ENCODE measurements at places on chromosomes 16 and 17.
A peak's percentile ranks its signal among the peaks of the same experiment; 100 is the strongest.

DNA sequence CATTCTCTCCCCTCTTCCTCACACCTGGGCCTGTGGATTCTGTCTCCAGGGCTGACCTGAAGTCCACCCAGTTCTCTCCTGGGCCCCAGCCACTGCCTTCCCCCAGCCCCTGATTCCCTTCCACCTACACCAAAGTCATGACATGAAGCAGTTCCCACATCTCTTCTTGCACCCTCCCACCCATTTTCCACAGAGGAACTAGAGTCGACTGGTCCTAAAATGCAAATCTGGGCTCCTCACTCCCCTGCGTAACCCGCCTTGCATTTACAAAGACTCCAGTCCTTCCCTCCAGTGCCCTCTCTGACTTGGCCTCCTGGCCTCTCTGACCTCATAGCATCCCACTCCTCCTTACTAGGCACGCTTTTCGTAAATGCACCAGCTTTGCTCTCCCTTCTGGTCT lies 14.8 kb downstream of the COX6A2 start:
- no peak for DNase-seq

GRCh38 chr17:74211912-74212208 lies 1.5 kb upstream of the TTYH2 start:
- no peak for DNase-seq

GRCh38 chr16:69112285-69113129 lies 7.1 kb downstream of the HAS3 start:
- no peak for DNase-seq

DNA sequence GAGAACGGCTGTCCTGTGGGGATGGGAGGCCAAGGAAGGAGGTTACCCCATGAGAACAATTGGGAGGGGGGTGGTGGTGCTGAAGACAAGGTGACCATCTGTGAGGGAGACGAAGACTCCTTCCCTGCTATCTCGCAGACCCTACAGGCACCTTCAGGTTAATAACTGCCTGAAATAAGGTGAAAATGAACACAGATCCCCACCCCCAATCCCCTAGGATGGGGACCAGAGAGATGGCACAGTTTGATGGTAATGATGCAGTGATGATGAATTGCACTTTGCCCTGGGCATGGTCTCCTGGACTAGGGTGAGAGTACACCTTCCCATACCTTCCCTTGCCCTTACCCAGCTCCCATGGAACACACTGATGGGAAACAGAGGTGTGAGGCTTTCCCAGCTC lies 1.4 kb upstream of the NAE1 start:
- no peak for DNase-seq

- peak; percentile 63 for DNase-seq
Measured at GRCh38 chr16:72985148-72985941, 62.6 kb downstream of the ZFHX3 start.

- no peak for DNase-seq
Measured at GRCh38 chr16:54977211-54977610, 46.5 kb downstream of the IRX5 start.

DNA sequence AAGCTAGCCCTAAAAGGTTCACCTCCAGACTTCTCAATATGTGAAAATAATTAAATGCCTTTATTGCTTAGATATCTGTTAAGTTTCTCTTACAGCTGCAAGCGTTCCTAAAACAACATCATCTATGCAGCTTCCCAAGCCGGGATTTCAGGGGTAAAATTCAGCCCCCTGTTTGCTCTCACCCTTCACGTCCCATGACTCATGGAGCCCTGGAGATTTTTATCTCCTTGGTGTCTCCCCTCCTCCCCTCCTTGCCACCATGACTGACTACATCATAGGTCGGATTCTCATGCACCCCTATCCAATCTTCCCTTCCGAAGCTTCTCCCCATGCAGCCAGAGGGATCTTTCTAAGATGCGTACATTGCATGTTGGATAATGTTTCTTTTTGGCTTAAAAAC lies 21.0 kb upstream of the CACNG4 start:
- no peak for DNase-seq

- no peak for DNase-seq
Measured at GRCh38 chr17:79672496-79672895, 58.2 kb upstream of the ENPP7 start.

DNA sequence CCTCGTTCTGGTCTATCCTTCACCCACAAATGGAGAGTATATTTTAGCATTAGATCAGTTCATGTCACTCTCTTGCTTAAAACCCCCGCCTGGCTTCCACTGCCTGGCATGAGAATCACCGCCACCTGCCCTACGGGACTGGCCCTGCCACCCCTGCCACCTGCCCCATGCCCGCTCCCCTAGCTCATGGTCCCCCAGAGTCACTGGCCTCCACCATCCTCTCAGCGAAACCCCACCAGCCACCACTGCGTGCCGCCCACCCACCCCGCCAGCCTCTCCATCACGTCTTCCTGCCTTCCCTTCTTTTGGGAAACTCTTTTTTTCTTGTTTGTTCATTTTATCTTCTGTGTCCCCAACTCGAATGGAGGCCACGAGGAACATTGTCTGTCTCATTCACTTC lies 982 bp upstream of the ENPP7 start:
- DNase-seq: no peak

DNA sequence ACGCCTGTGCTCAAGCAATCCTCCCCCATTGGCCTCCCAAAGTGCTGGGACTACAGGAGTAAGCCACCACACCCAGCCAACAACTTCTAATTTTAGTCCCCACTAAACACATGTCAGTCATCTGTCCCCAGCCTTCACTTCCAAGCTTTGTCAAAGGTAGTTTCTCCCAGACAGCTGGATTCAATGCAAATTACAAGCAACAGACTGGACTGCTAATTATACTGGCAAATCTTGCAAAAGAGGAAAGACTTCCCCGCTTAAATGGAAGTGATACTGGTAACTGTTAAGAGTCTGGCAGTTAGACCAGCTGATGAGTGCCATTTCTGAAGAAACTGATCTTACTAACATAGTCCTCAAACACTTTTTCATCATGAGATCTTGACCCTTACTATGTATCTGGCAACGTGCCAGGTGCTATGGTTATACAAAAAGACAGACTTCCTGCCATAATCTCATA lies 8.2 kb upstream of the GGA2 start:
- no peak for DNase-seq

DNA sequence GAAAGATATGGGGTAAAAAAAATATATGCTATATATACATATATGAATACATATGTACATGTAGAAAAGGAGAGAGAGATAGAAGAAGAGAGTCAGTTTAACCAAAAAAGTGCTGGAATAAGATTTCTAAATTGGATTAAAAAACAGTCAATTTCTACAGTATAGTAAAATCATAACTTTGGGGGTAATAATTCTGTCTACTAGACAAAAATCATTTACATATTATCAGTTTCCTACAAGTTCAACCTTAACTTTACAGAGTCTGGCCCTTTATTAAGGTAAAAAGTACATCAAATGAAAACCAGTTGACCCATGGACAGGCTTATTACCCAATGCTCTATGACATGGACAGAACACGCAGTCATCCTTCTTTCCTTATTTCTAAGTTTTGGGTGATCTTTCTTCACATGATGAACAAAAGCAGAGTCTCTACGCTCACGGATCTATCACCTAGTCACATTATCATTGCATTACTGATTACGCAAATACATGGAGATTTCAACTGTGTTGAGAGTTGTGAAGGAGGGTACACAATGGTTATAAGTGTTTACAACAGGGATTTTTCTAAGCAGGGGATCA lies 63.9 kb upstream of the SMIM36 start:
- DNase-seq: no peak

DNA sequence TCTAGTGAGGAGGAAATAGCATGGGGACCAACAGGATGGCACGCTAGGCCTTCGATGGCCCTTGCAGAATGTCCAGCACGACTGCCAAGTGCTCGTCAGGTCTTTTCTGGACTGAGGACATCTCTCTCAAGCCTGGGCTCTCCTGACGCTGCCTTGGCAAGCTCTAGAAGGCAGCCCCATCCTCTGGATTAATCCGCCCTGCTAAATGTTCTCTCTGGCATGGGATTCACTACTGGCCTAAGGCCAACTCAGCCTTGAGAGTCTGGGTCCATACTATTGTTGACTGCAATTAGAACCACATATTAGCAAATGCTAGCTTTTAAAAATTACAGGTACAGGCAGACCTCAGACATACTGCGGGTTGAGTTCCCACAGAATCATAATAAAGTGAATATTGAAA lies 2.5 kb upstream of the CEP295NL start:
- DNase-seq: no peak

GRCh38 chr17:35774499-35774898 lies 13.8 kb downstream of the C17orf50 start:
- no peak for DNase-seq

GRCh38 chr16:75590920-75591843 lies 25.0 kb downstream of the GABARAPL2 start:
- DNase-seq: peak; percentile 54

GRCh38 chr17:29589524-29590410 lies at the start of gene GIT1:
Gene GIT1, minus strand, starts transcription at chr17:29589648. Its CDS starts 270 bp downstream, at chr17:29589378.
- DNase-seq: no peak

- DNase-seq: peak; percentile 7
Measured at GRCh38 chr16:4200000-4200780, 41.7 kb downstream of the SRL start.

DNA sequence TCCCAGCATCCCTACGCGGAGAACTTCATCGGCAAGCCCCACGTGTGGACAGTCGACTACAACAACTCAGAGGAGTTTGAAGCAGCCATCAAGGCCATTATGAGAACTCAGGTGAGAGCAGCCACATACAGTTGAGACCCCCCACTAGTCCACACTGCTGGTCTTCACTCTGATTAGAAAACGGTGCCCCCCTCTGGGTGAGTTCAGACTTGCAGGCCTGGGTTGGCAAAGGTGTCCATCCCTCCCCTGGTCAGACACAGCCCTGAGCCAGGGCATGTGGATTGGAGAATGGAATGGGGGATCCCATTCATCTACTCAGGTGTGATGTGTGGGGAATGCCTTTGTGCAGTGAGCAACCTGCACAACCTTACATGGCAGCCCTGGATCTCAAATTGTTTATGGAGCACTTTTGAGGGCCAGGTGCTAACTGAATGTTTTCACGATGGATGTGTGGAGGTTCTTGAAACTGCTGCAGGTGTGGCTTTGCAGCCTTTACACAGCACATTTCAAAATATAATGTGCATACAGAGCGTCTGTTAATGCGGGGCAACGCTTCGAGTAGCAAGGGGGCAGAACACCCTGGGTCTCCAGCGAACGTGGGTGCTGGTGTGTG lies 72.6 kb downstream of the MGAT5B start:
- DNase-seq: no peak

DNA sequence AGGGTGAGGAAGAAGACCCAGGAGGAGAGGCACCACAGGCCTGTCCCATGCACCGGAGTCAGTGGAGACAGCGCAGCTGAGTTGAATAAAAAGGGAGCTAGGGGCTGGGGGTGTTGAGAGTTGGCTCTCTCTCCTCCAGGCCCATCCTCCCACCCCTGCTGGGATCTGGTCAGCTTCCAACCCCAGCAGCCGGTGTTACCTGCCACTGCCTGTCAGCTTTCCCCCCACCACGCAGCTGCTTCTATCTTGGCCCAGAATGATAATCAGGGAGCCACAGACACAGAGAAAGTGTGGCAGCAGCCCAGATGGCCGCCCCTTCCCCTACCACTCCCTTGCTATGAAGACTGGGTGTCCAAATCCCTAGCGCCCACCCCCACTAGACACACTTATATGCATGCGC lies 120.6 kb upstream of the RPL38 start:
- no peak for DNase-seq

DNA sequence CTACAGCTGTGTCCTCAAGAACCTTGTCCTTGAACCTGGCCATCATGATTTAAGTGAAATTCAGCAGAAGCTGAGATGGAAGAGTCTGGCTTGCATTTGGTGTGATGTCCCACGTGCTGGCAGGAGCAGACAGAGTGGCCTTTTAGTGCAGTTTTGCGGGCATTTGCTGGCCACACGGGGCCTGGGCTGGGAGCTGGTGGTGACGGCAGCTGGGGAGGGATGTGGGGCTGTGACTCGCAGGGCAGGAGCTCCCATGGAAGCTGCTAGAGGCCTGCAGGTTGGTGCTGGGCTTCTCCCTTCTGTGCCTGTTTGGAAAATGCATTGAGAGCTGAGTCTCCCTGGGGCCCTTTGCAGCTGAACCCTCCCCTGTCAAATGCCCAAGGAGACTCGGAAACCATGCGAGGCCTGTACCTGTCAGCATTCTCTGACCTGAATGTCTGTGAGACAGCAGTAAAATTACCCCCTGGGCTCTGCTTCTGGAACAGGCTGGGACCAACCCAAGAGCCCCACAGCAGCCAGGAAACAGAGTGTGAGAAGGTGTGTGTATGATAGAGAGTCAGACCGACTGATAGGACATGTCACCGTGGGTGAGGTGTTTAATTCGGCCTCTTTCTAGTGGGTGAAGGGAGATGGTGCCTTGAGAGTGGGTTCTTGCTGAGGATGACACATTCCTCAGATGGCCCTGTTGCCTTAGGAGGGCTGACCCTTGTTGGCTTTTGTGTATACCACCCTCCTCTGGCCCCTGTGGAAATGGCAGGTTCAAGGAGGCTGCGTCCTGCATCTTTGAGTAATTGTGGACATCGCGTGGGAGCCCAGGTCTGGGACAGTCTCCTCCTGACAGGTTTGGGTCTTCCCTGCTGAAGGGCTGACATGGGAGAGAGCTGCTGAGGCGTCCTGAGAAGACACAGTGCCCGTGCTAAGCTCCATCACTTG lies 145.5 kb downstream of the MSI2 start:
- DNase-seq: no peak

- DNase-seq: no peak
Measured at GRCh38 chr17:37133136-37133535, 184.4 kb downstream of the AATF start.

DNA sequence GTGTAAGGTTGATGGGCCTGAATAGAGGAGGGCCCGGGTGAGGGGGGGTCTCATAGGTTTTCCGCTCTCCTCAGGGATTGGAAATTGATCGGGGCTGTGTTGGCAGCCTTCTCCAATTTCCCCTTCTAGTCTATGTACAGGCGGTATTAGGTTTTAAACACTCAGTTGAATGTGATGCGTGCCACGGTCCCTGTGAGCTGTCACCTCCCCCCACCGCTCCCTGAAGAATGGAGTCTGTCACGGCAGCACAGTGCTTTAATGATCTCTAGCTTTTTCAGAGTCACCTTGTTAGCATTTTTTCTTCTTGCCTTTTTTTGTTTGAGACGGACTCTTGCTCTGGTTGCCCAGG lies 800 bp downstream of the COX4I1 start:
- no peak for DNase-seq

DNA sequence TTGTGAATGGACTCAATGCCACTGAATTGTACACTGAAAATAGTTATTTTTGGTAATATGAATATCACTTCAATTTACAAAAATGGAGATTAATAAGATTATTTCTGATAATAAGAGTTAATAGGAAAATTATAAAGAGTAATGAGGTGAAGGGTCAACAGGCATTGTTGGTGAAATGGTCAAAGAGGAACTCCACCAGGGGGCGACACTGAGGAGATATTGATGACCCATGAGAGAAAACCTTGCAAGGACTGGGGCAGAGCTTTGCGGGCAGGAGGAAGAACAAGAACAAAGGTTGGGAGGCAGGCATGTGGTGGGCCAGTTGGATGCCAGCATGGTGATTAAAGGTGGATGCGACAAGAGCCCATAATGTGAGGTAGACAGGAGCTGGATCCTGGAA lies 74.0 kb upstream of the XYLT1 start:
- DNase-seq: no peak

GRCh38 chr17:79695797-79696609 lies 34.7 kb upstream of the ENPP7 start:
- no peak for DNase-seq

All from BJ (cell line).